Cardiac ventricle fibroblast (primary cell): ENCODE measurements at places on chromosomes 6 and 20. TPM values are rescaled to one million over a fixed set of nuclear protein-coding genes. Genes with fewer than 3 reads are reported as not detected.

Gene HFE
- 12.0 and 14.8 TPM in 2 replicates for total RNA-seq

Gene PSORS1C2
- not detected in 2 replicates for total RNA-seq

Gene RAB23
- 11.9 and 14.1 TPM in 2 replicates for total RNA-seq

Gene SLC32A1
- not detected in 2 replicates for total RNA-seq

Gene WFDC11
- total RNA-seq = not detected in 2 replicates

Gene BFSP1
- total RNA-seq = 1.6 and 2.2 TPM in 2 replicates

Gene EPPIN
- total RNA-seq = not detected in 2 replicates
